Osteoblast (primary cell): ENCODE measurements at places on chromosomes 5 and 9. TPM values are rescaled to one million over a fixed set of nuclear protein-coding genes. Genes with fewer than 3 reads are reported as not detected.
A peak's percentile ranks its signal among the peaks of the same experiment; 100 is the strongest.

DNA sequence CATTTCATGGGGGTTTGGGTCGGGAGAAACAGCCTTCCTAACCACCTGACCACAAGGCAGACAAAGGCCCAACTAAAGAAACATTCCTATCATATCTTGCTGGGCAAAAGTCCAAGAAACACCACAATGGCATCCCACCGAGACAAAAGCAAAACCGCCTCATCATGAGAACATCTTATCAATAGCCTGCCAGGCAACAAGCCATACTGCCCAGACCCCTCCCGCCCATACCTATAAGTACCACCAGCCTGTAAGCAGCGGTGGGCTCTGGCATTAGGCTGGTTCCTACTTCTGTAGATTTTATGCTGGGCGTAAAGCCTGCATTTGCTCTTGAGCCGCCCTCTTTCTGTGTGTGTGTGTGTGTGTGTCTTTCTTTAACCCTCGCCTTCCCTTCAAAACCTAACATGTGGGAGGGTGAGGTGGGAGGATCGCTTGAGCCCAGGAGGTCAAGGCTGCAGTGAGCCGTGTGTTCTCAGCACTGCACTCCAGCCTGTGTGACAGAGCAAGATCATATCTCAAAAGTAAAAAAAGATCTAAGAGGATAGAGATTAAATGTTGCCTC, 56.9 kb downstream of the PDE6A start:
- DNase-seq: no peak

- no peak for DNase-seq
These were observed 52.8 kb downstream of the IRF1 start for GRCh38 chr5:132437604-132438266.

DNA sequence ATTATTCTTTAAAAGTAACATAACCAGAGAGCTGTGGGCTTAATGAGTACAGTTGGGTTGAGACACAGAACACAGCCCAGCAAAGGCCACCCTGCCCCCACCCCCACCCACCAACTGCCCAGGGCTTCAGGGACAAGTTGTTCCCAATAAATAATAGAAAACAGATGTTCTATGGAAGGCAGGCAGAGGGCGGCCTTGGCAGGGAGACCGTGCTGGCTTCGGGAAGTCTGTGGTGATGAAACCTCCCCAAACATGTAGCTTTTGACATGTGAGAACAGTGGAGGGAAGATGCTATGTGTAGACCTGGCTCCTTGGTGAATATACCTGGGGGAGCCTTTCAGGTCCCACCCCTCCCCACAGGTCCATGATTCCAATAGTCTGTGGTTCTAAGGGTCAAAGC, 10.0 kb downstream of the TRAF1 start:
- no peak for DNase-seq

DNA sequence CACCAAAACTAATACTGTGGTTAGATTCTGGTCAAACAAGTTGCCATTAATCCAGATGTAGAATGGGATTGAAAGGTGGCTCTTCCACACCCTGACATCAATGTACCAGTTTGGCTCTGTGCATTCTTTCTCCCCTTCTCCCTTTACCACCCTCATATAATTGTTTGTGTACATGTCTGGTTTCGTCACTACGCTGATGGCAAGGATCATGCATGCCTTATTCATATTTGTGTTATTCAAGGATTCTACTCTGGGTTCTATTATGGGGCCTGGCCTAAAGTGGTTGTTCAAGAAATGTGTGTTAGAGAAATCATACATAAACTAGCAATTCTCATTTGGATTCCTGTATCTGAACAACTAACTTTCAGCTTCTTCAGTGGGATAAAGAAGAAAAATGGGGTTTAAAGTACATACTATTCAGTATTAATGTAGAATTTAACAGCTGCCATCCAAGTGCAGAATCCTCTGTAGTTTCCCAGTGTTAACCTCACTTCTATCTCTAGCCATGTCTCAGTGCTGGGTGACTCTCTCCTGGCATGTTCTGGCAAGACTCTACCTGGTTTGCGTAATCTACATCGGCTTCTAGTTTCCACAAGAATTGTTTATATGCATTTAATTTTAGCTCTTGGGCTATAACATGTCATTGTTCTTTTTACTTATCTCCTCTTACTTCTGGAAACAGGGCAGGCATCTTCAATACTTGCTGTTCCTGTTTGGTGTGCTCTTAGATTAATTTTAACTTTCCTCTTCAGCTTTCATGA, 27.9 kb upstream of the CDKN2B start:
- no peak for DNase-seq

- DNase-seq: no peak
These were observed 43.5 kb downstream of the DMAC1 start for GRCh38 chr9:7756088-7756487.

DNA sequence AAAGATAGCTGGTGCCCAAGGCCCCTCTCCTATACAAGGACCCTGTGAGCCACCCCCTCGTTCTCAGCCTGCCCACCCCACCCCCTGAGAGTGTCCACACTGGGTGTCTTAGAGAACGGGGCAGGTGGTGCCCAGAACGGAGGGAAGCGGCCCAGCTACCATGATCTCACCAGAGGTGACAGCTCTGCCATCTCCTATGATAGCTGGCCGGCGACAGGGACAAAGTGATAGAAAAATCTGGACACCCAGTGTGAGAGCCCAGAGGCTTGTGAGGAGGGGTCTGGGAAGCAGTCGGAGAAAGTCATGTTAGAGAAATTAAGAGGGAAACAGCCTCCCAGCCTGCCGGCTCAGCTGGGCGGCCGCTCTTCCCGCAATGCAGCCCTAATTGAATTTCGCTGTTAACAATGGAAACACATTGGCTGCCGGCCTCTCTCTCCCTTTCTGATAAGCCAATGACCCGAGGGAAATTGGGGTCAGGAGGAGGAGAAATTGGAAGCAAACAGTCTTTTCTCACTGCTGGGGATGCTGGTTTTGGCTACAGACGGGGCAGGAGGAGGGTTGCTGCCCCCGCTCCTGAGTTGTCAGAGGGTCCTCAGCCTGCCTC, 32.3 kb downstream of the HK3 start:
- DNase-seq: no peak

DNA sequence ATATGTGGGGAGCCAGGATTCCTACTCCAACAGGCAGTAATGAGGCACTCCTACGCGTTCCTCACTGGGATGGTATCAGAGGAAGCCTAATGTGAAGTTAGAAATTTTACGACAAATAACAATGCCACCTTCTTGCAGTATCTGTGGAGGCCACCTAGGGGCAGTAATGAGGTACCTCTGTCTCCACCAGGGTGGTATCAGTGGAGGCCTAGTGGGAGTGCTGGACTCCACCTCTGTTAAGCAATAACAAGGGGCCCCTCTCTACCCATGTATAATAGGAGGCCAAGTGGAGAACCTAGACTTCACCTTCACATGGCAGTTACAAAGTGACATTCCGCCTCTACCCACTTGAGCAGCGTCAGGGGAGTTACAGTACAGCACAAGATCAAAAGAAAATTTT, 147.9 kb downstream of the PLPPR1 start:
- DNase-seq: no peak

- DNase-seq: no peak
These were observed 30.7 kb upstream of the CCNB1 start for GRCh38 chr5:69136293-69136692.

GRCh38 chr5:38291355-38291754, 33.0 kb downstream of the EGFLAM start:
- DNase-seq: no peak

GRCh38 chr9:114124666-114125475, 25.8 kb upstream of the KIF12 start:
- peak; percentile 39 for DNase-seq

GRCh38 chr5:126947146-126948010, 83.0 kb downstream of the MARCHF3 start:
- no peak for DNase-seq

DNA sequence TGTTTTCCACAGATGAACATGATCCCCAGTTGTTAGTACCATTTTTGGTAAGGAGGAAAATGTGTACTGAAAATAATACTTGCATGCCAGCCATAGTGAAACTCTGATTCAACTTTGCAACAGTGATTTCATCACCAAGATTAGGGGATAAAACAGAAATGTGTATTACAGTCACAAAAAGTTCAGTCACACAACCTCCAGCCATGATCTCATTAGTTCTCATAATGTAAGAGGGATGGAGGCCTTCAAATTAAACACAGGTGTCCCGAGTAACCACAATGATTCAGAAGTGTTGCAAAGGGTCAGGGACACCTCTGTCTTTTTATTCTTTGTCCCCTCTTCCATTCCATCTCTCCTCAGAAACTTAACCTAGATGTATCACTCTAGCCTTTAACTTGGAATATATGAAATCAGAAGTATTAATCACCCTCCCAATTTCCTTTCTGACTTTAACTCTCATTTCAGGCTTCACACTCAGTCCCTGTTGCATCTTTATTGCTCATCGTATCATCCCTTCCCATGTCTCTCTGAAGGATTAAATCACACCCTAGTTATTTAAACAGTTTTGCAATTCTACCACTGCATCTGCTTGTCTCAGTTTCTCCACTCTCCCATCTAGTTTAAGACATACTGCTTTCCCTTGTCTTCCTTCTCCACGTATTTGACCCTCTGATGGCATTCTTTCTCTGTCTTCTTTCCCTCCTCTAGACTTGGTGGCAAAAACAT, 291.2 kb downstream of the ADAMTS6 start:
- peak; percentile 38 for DNase-seq

DNA sequence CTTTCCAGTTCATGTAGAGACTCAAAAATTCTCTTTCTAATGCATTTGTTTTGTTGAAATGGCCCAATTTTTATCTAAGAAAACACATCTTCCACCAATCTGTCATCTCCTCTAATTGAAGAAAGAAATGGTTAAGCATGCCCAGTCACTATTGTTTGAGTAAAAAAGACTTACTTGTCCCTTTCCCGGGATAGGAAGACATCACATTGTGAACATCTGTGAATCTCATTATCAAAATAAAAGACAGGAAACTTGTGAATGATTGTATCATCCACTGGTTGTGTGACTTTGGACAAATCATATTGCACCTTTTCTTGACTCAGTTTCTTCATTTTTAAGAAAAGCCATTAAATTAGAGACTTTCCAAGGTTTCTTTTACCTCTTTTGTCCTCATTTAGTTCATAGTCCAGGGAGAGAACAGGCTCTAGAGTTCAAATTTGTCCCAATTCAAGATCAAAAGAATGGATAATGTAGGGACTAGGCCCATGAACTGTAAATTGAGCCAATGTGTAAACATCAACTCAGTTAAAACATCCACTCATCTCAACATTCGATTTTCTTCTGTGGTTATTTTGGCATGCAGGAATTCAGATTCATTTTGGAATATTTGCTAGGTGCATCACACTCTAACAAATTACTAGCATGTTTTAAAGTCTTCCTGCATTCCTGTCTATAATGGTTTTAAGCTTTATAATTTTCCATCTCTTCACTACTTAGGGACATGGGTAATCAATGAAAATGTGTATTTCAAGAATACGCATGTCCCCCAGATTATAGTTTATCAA, 838.0 kb upstream of the WWC1 start:
- DNase-seq: peak; percentile 23

DNA sequence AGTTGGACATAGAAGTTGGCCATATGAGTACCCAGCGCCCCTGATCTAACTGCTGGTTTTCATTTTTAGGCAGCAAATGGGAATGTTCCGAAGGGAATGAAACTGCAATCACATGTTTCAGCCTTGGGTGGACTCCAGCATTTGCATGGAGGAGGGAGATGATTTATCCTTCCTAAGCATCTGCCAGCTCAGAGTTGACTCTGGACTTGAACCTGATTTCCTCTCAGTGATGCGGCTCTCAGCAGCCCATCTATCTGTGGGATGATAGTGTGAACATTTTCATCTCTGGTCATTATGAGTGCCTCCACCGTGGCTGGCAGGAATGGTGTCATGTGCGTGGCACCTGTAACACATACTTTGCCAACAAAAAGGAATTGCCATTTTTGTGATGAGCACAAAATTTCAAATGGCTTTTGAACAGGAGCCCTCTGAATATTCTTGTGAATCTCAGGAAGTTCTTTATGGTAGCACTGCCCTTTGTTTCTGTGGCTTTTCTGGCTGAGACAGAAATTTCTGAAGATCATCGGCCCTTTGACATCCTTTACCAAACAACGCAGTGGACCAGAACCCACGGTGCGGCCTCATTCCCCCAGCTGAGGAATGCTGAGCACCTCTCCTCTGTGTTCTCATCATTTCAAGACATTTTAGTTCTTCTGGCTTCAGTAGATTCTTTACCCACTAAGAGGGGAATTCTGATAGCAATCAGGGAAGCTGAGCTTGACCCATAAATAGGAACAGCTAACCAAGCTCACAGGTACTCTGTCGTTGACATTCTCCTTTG, 28.5 kb downstream of the FUBP3 start:
- DNase-seq: peak; percentile 94

DNA sequence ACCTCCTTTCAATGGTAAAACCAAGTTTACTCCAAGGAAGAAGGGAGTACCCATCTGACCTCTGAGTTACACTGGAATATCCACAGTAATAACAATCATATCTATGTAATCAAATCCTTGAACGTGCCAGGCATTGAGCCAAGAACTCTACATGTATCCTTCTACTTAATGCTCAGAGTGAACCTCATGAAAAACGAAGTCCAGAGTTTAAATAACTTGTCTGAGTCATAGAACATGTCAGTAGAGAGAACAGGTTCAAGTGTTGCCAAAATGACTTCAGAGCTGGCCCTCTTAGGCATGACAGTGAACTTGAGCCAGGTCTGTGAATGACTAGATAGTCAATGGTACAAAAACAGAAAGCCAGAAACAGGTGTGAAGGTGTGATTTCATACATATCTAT, 164.1 kb upstream of the ZNF618 start:
- DNase-seq: no peak

- no peak for DNase-seq
These were observed 254.1 kb downstream of the FSTL4 start for GRCh38 chr5:133358271-133358670.

DNA sequence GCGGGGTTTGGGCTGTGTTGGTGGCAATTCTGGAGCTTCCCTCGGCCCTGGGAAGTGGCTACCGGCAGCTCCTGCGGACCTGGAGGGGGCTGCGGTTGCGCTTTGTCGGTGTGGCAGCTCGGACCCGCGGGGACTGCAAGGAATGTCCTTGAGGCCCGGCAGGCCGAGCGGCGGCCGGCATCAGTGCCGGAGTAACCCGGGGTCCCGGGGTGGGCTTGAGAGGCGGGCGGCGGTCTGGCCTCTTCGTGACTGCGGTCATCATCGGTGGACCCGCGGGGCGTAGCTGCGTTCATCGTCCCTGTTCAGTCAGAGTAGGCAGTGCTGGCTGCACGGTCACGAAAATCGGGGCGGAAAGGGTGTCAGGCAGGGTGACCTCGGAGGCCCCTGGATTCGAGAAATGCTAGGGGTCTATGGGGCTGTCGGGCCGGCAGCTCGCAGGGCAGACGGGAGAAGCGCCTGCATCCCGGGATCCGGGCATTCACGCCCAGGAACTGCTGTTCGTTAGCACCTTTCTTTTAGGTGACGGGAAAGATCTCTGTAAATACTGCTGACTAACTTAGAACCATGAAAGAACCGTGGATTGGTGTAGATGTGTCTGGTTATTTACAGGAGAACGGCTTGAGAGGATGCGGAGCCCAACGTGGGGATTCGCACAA, 474 bp downstream of the HMGCR start:
- no peak for DNase-seq

- DNase-seq: no peak
These were observed 78.3 kb upstream of the TRIO start for GRCh38 chr5:14064841-14065240.

The OBP2B gene
- not detected in 2 replicates for total RNA-seq

The INSL4 gene
- total RNA-seq: not detected in 2 replicates

The CDHR2 gene
- total RNA-seq: under 0.01 TPM in 1 of 2 replicates, not detected in the other

The ZCCHC9 gene
- total RNA-seq: 22.1 and 23.3 TPM in 2 replicates

The TXNDC8 gene
- not detected in 2 replicates for total RNA-seq

The RNF183 gene
- total RNA-seq: not detected in 2 replicates
